Non-pigmented ciliary epithelial cell (primary cell): ENCODE measurements at places on chromosomes 5 and 9.
A peak's percentile ranks its signal among the peaks of the same experiment; 100 is the strongest.

- DNase-seq: no peak
Observed at GRCh38 chr9:84970432-84970831, 300.9 kb downstream of the NTRK2 start.

DNA sequence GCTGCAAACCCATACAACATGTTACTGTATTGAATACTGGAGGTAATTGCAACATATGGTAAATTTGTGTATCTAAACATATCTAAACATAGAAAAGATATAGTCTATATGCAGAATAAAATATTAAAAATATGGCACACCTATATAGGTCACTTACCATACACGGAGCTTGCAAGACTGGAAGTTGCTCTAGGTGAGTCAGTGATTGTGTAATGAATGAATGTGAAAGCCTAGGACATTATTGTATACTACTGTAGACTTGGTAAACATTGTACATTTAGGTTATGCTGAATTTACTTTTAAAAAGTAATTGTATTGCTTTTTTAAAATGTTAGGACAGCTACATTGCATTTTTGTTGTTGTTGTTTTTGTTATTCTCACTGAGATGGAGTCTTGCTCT is 968.8 kb downstream of the TLE1 start:
- no peak for DNase-seq

DNA sequence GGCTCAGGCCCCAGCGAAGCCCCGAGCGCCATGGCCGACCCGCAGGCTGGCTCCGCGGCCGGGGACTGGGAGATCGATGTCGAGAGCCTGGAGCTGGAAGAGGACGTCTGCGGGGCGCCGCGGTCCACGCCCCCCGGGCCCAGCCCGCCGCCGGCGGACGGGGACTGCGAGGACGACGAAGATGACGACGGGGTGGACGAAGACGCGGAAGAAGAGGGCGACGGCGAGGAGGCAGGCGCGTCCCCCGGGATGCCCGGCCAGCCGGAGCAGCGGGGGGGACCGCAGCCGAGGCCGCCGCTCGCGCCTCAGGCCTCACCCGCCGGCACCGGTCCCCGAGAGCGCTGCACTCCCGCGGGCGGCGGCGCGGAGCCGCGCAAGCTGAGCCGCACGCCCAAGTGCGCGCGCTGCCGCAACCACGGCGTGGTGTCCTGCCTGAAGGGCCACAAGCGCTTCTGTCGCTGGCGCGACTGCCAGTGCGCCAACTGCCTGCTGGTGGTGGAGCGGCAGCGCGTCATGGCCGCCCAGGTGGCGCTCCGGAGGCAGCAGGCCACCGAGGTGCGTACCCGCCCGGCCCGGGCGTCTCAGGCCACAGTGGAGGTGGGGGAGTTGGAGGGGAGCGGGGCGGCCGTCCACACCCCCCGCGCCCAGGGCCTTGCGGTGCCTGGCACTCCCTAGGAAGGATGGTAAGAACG is 1.6 kb downstream of the DMRT2 start:
- DNase-seq: no peak

- no peak for DNase-seq
Observed at GRCh38 chr5:20972419-20972925, 984.5 kb upstream of the CDH18 start.

DNA sequence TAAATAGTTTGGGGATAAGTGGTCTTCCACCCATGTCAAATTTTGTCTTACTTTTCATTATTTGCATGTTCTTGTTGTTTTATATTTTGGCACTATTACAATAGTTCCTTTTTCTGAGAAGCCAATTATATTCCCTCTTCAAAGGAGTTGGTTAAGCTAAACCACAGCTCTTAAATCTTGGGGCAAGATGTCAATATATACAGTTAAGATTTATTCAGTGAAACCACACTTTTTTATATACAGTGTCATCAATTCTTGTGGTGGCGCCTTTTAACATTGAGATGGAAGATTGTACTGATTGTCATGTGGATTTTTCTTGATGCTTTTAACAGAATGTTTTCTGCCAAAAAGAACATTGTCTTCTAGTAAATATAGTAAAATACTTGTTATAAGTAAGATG is 104.1 kb downstream of the MTREX start:
- DNase-seq: no peak

DNA sequence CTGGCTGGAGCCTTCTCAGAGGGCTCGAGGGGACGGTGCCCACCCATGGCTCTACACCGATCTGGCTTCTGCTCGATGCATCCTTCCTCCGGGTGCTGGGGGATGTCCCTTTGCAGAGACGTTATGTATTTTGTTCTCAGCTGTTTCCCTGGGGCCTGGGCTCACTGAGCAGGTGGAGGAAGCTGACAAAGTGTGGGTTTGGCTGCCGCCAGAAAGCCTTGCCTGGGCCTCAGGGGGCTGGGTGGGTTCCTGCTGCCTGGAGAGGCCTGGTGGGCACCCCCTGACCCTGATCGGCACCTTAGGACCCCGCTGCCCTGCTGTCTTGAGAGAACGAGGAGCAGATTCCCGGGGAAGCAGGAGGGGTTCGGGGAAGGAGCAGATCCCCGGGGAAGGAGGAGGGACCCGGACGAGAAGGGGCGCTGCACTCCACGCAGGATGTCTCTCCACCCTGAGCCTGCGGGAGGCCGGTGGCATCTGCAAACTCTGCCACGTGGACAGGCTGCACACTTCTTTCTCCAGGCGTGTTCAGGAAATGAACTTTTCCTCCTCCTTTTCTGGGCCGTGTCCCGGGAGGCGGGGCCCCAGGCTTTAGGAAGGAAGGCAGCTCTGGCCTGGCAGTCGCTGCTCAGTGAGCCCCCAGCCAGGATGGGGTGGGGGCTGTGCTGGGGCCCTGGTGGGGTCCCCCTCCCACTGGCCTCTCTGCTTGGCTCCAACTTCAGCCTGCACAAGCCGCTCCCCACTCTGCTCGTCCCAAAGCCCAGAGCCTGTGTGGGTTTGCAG is 148.9 kb downstream of the RXRA start:
- DNase-seq: peak; percentile 34

GRCh38 chr9:89591274-89592212 is 13.3 kb upstream of the GADD45G start:
- DNase-seq: no peak

GRCh38 chr5:43106290-43106638 is 14.4 kb upstream of the ZNF131 start:
- DNase-seq: no peak

- DNase-seq: no peak
Observed at GRCh38 chr9:98801561-98801960, 5.2 kb upstream of the ANKS6 start.

- DNase-seq: no peak
Observed at GRCh38 chr9:617445-618085, 223.9 kb upstream of the DMRT1 start.

- peak; percentile 51 for DNase-seq
Observed at GRCh38 chr9:113219969-113220368, 1.1 kb downstream of the FKBP15 start.

DNA sequence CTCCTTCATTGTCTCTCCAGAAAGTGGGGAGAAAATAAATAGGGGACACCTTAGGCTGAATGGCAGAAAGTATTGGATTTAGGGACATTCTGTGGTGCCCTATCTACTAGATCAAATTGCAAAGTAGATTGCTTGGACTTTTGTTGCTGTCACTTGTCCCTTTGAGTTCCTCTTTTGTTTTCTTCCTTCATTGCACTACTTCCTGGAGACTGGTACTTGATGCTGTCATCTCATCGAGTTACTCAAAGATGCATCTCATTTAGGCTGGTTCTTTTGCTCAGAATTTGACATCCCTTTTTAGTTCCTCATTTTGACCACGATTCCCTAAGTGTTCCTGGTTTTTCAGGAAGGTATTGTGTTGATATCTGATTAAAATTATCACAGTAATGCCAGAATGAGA is 137.6 kb downstream of the ADGRV1 start:
- no peak for DNase-seq

DNA sequence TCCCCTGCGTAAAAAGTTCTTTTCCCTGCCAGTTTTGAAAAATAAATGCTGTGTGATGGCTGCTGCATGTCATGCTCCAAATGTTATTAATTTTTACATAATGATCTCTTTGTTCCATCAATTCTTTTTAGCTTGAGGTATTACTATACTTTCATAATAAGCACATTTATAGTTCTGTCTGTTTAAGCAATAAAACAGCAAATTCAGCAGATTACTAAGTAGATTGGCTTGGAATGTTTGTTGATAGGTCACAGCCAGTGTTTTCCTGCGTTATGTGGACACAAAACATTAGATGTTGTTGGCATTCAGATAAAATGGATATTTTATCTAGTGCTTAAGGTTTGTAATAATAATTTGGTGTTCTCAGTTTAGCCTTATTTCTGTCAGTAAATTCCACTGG is 242.0 kb downstream of the KDM4C start:
- no peak for DNase-seq

DNA sequence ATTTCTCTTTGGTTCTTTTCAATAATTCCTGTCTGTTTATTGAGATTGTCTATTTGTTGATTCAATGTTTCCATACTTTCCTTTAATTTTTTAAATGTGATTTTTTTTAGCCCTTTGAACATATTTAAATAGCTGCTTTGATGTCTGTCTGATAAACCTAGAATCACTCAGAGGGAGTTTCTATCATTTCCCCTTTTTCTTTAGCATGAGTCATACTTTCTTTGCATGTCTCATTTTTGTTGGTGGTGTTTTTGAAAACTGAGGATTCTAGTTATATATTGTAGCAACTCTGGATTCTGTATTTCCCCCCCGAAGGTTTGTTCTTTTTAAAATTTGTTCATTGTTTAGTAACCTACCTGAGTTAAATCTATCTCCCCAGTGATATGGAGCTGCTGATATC is 24.2 kb upstream of the ZNF618 start:
- DNase-seq: no peak

DNA sequence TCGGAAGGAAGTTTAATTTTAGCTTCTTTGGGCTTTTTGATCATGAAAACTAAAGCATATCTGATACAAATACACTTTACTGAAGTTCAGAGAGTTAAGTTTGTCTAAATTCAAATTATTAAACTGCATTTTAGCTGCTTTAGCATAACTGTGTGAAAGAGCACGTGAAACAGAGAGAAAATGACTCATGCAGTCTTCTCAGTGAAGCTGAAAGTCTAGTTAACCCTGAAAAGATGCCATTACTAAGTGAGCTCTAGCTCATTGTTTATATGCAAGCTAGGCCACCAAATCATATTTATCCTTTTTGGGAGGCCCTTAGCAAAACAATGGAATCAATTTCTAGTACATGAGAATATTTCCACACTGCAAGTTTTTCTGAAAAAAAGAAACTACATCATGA is 27.6 kb downstream of the TPD52L3 start:
- DNase-seq: peak; percentile 27

DNA sequence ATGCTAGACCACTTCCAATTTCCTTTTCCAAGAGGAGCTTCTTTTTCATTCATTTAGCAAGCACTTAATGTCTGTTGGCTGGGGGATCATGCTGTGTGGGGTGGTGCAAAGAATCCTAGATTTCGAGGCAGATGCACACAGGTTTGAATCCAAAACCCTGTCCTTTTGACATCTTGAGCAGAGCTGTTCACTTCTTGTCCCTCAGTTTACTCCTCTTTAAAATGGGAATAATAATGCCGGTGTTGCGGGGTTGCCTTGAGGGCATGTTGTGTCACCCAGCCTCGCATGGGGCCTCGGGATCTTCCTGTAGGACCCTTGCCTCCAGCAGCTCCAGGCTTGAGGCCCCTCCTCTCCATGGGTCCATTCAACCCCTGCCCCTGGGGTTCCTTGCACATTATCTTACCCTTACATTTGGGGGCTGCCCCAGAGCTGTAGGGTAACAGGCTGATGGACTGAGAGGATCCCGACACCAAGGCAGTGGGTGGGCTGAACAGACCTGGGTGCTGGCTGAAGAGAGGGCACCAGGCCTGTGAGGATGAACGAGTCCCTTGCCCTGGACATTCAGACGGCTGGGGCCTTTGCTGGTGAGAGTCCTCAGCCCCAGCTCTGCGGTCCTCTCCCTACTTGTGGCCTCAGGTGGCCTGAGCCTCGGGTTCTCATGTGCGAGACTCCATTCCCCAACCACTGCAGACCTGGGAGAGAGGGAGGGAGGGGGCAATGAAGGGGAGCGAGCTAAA is 145.8 kb downstream of the BARX1 start:
- DNase-seq: no peak

DNA sequence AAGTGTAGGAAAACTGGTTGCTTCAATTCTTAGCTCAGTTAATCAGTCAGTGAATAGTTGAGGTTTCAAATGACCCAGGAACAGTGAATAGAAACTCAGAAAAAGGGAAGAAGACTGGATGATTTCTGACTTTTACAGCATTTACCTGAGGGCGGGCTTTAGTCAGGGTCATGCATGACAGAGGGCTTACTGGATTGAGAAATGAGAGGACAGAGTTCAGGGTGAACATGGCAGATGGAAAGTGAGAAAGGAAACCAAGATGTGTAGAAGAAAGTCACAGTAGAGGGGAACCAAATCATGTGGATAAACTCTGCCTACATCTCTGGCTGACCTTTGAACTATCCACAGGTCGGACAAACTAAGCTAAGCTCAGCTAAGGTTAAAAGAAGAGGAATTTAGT is 596.0 kb downstream of the SEMA5A start:
- no peak for DNase-seq

DNA sequence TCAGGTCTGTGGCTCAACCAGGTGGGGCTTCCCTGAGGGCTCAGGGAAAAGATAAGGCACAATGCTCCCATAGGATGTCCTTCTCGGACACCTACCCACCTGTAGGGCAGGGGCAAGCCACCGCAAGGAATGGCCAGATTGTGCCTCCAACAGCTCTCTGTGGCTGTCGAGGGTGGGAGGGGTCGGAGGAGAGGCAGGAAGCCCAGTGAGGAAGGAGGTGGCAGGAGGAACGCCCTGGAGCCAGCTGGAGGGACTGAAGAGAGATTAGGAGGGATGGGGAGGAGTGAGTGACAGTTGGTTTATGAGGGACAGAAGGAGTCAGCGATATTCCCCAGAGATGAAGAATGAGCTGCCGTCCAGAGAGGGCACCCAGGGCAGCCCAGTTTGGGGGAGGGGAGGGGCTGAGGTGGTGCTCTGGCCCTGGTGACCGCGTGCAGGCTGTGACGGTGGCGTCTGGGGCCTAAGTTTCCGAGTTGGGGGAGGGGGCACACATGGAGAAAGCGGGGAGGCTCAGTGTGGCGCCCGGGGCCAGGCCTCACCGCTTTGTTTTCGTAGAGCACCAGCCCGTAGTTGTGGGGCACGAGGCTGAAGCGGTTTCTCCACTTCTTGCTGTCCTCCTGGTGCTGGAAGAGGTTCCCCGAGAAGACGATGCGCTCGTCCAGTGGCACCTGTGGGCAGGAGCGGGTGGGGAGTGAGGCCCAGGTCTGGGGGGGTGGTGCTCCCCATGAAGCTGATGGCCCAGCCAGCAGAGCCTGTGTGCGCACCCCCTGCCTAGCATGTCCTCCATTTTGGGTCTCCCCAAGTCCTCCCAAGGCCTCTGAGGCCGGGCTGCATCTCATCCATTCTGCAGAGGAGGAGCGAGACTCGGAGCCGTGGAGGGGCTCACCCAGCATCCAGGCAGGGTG is 75.6 kb downstream of the LRSAM1 start:
- no peak for DNase-seq

- DNase-seq: no peak
Observed at GRCh38 chr5:84585218-84585617, 200.5 kb upstream of the EDIL3 start.

- no peak for DNase-seq
Observed at GRCh38 chr9:6991418-6991817, 233.6 kb downstream of the KDM4C start.
